ENCODE measurements at places on chromosomes 3 and 15.

DNA sequence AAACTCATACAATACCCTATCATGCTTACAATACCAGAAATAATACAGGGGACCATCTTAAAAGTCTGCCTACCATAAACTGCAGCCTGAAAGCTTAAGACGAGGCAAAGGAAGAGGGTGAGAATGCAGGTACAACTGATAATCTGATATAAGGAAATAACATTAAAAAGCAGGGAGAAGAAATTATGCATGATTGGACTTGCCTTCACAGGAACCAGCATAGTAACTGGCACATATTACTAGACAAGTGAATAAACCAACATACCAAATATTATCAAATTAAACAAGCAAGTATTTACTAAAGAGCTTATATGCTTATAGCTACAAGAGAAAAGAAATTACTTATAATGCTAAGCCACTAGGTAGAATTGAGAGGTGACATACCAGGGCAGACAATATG, 18.7 kb downstream of the ANKRD28 start:
- no peak for DNase-seq

DNA sequence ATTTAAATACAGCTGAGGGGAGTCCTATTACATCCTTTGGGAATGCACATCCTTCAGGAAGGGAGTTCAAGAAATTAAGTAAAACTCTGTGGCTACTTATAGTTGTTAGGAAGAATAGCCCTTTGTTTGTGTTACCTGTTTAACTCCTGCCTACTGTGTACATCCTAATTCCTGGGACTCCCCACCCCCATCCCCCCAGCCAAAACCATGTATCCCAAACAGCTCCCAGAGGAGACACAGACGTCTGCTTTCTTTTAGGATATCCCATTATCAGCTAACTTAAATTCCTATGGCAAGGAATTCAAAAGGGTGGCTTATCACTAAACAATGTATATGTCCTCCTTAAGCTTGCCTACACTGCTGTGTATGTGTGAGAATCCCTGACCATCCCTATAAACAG, 581.7 kb downstream of the DIPK2A start:
- DNase-seq: no peak

- DNase-seq: no peak
Observed at GRCh38 chr3:123031051-123031450, 3.5 kb upstream of the SEMA5B start.

DNA sequence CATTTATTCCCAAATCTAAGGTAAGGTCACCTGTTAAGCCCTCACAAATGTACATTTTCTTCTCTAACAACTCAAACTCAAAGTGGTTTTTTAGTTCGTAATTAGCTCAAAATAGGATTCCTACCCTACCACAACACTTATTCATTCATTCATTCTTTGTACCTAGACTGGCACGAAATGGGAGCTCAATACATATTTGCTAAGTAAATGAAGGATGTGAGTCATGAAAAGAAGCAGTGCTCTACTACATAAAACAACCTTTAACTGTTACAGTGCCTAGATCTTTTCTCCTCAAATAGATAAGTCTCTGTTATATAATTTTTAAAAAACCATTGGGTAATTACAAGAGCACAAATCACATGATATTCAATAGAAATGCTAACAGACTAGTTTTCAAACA, 13.1 kb downstream of the RSL24D1 start:
- DNase-seq: no peak

DNA sequence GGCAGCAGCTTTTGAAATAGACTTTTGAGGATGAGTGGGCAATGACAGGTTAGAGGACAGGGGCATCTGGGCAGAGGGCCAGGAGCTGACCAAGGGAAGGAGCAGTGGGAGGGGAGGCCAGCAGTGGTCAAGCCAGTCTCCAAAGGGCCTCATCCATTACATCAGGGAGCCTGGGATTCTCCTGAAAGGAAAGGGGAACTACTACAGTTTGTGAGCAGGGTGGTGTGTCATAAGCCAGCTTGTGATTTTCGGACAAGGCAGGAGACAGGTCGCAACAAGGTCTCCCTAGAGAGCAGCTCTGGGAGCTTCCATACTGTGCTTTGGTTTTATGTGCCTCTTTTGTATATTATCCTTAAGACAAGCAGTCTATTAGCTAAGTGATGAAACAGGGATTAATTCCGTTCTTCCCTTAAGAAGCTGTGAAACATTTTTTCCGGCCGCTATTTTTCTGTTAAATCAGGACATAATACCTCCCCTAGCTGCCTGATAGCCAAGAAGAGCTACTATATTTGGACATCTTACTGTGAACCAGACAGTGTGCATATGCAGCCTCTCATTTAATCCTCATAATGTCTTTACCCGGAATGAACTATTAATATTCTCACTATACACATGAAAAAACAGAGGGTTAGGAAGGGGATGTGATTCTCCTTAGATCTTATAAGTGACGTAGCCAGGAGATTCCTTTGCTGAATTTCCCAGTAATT, 46.4 kb downstream of the C2CD4B start:
- no peak for DNase-seq

DNA sequence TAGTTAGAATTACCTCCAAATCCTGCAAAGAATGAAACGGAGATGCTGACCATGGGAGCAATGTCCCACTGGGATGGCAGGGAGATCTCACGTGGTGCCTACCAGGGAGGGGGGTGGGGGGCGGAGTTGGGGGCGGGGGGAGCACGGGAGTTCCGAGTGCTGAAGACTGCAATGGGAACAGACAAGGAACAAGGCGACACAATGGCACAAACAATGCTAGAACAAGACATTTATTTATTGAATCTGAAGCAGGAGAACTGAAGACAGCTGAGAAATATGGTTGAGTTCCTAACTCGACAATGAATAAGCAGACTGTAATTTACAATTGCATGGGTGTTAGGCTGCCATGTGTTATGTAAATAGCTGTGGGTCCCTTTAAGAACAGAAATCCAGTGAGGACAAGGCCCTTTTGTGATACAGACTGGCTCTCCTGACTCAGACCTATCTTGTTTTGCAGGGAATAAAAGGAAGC, 91.2 kb downstream of the AQP9 start:
- DNase-seq: no peak

Measured in left ventricle myocardium superior (tissue), 1 donor.